ENCODE measurements at places on chromosomes 5 and 9. TPM values are rescaled to one million over a fixed set of nuclear protein-coding genes. Genes with fewer than 3 reads are reported as not detected.

GRCh38 chr5:59838989-59839388, 54.5 kb downstream of the PDE4D start:
- no peaks in the 10 kb centered on the region for H3K36me3 ChIP-seq
- DNase-seq: no peak
- H3K27ac ChIP-seq: no peak overlapping the region
- H3K27me3 ChIP-seq: no peaks in the 10 kb centered on the region

GRCh38 chr9:8864545-8864896, 1064.9 kb upstream of the DMAC1 start:
- no peaks in the 10 kb centered on the region for H3K36me3 ChIP-seq
- no peak overlapping the region for H3K27ac ChIP-seq
- H3K27me3 ChIP-seq: no peaks in the 10 kb centered on the region
- H3K4me3 ChIP-seq: no peak overlapping the region
- DNase-seq: no peak

DNA sequence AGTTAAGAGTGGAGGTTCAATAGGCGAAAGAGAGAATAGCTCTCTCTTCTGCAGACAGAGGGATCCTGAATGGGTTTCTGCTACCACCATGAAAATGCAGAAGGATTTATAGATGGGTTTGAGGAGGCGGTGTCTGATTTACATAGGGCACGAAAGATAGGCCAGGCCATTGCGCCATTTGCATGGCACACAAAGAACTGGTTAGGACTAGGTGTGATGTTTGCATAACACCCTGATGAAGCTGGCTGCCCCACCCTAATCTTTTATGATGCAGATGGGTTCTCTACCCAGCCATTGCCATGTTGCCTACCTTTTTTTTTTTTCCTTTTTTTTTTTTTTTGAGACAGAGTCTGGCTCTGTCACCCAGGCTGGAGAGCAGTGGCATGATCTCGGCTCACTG, 51.4 kb upstream of the PDZD2 start:
- DNase-seq: no peak
- H3K27ac ChIP-seq: no peak overlapping the region
- H3K4me3 ChIP-seq: no peak overlapping the region

- H3K4me3 ChIP-seq: no peak overlapping the region
- H3K4me1 ChIP-seq: peaks cover 14% of the 10 kb centered on the region
- no peaks in the 10 kb centered on the region for H3K27me3 ChIP-seq
- DNase-seq: no peak
Measured at GRCh38 chr9:129343424-129344375, 165.6 kb upstream of the IER5L start.

GRCh38 chr9:96813607-96814006, 35.7 kb upstream of the ZNF510 start:
- H3K36me3 ChIP-seq: 0 out of 2 replicates have a peak, but pooled peaks cover under 1% of the 10 kb centered on the region
- H3K4me1 ChIP-seq: no peaks in the 10 kb centered on the region
- DNase-seq: no peak
- H3K4me3 ChIP-seq: no peak overlapping the region

DNA sequence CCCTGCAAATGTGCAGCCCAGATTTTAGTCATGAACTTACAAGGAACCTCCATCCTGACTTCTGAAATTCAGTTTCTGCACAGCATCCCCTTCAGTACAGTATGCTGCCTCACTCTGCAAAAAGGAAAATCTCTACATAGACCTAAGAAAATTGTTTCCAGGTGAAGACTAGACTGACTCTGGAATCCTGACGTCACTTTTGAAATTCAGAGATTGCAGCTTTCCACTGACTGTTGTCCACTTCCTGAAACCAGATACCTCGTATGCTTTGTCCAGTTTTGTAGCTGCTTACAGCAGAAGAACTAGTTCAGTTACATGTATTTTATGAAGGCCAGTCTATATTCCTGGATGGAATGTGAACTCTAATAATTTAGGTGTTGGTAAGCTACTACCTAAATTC, 629.3 kb upstream of the ST8SIA4 start:
- H3K36me3 ChIP-seq: no peaks in the 10 kb centered on the region
- H3K27ac ChIP-seq: no peak overlapping the region
- DNase-seq: peak; percentile 1
- no peaks in the 10 kb centered on the region for H3K27me3 ChIP-seq
- no peak overlapping the region for H3K4me3 ChIP-seq
- no peaks in the 10 kb centered on the region for H3K4me1 ChIP-seq

DNA sequence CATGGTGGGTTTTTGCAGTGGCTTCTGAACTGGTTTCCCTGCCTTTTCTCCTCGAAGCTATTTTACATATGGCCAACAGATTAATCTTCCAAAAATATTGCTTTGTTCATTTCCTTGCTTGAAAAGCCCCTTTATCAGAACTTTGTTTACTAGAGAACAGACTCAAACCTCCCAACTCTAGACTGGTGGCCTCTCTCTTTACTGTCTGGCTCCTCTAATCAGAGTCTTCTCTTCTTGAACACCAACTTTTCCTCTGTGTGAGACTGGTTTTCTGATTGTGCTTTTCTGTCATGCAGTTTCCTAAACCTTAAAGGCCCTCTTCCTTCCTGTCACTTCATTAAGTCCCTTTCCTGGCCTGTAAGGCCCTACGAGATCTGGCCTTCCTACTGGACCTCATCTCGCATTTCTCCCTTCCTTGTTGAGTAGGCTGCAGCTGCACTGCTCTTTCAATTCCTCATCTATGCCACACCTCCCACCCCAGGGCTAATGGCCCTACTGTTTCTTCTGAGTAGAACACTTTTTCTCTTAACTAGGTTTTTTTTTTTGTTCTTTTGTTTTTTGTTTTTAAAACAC, 5.7 kb downstream of the C9orf43 start:
- no peak for DNase-seq
- peaks cover 14% of the 10 kb centered on the region for H3K27me3 ChIP-seq

- no peaks in the 10 kb centered on the region for H3K27me3 ChIP-seq
- no peak for DNase-seq
- no peak overlapping the region for H3K4me3 ChIP-seq
- no peaks in the 10 kb centered on the region for H3K36me3 ChIP-seq
- H3K4me1 ChIP-seq: peaks cover 6% of the 10 kb centered on the region
Measured at GRCh38 chr9:129234491-129234890, 56.4 kb upstream of the IER5L start.

GRCh38 chr9:20441711-20442423, 180.4 kb downstream of the MLLT3 start:
- H3K36me3 ChIP-seq: peaks cover 3% of the 10 kb centered on the region
- H3K4me1 ChIP-seq: peaks cover 3% of the 10 kb centered on the region
- no peak overlapping the region for H3K4me3 ChIP-seq
- H3K27ac ChIP-seq: no peak overlapping the region

DNA sequence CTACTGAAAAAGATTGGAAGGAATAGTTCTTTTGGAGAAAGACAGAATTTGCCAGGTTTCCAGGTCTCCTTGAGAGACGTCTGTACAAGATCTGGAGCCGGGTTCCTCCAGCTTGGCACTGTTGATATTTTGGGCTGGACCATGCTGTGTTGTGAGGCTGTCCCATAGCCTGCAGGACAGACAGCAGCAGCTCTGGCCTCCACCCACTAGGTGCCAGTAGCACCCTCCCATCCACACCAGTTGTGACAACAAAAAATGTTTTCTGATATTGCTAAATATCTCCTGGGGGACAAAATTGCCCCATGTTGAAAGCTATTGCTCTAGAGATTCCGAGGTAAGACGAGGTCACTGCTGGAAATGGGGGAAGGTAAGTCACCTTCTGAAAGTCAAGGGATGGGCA, 287.7 kb upstream of the DAP start:
- H3K36me3 ChIP-seq: no peaks in the 10 kb centered on the region
- H3K27me3 ChIP-seq: peaks cover 8% of the 10 kb centered on the region
- H3K4me1 ChIP-seq: no peaks in the 10 kb centered on the region

- H3K36me3 ChIP-seq: peaks cover 21% of the 10 kb centered on the region
- H3K4me1 ChIP-seq: peaks cover 2% of the 10 kb centered on the region
- H3K27me3 ChIP-seq: no peaks in the 10 kb centered on the region
Measured at GRCh38 chr9:101400120-101400519, 1.5 kb downstream of the ZNF189 start.

DNA sequence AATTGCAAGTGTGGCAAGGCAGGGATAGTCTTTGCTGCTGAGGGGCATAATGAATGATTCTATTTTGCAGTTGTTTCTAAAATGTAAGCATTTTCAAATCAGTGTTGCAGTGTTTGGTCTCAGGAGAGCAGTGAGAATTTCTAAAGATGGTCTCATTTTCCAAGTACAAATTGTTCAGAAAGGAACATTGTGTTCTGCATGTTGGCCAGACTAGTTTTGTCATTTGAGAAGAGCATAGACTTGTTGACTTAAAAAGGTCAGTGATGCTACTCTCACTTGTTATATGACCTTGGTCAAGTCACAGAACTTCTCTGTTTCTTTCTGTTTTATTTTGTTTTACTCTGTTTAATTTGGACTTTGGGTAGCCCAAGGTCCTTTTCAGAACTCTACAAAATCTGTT, 344.6 kb downstream of the OSTF1 start:
- no peaks in the 10 kb centered on the region for H3K36me3 ChIP-seq
- H3K4me3 ChIP-seq: no peak overlapping the region
- H3K27me3 ChIP-seq: no peaks in the 10 kb centered on the region
- H3K4me1 ChIP-seq: no peaks in the 10 kb centered on the region
- H3K27ac ChIP-seq: no peak overlapping the region

DNA sequence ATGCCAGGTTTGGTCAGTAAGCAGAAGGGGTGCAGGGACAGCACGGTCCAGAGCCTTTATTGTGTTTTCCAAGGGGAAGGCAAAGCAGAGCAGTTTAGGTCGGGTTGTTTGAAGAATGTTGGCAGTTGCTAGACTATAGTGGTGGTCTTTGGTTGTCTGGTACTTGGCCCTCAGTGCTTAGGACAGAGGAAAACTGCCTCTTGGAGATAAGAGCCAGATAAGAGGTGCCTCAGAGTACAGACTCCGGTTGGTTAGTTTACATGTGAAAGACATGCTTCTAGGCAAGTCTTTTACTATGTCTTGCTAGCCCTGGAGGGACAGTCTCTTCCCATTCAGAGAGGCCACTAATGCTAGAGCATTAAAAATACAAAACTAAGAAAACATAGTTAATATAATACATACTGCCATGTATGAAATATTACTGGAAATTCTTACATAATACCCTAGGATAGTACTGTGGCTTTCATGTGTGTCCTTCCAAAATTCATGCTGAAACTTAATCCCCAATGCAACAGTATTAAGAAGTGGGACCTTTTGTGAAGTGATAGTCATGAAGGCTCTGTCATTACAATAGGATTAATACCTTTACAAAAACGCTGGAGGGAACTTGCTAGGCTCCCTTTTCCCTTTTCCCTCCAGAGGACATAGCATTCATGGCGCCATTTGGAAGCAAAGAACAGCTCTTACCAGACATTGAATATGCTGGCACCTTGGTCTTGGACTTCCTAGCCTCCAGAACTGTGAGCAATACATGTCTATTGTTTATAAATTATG, 280.4 kb downstream of the TMEM167A start:
- no peak for DNase-seq
- H3K27me3 ChIP-seq: no peaks in the 10 kb centered on the region
- no peak overlapping the region for H3K4me3 ChIP-seq
- H3K4me1 ChIP-seq: no peaks in the 10 kb centered on the region
- no peak overlapping the region for H3K27ac ChIP-seq

GRCh38 chr5:12883395-12883794, 979.1 kb upstream of the CTNND2 start:
- no peaks in the 10 kb centered on the region for H3K4me1 ChIP-seq
- H3K4me3 ChIP-seq: no peak overlapping the region
- DNase-seq: no peak
- H3K27me3 ChIP-seq: no peaks in the 10 kb centered on the region
- no peaks in the 10 kb centered on the region for H3K36me3 ChIP-seq

- peak; percentile 76 for DNase-seq
- H3K36me3 ChIP-seq: no peaks in the 10 kb centered on the region
- H3K4me3 ChIP-seq: no peak overlapping the region
- peaks cover 8% of the 10 kb centered on the region for H3K4me1 ChIP-seq
Measured at GRCh38 chr5:173515526-173515925, 100.9 kb downstream of the BOD1 start.

DNA sequence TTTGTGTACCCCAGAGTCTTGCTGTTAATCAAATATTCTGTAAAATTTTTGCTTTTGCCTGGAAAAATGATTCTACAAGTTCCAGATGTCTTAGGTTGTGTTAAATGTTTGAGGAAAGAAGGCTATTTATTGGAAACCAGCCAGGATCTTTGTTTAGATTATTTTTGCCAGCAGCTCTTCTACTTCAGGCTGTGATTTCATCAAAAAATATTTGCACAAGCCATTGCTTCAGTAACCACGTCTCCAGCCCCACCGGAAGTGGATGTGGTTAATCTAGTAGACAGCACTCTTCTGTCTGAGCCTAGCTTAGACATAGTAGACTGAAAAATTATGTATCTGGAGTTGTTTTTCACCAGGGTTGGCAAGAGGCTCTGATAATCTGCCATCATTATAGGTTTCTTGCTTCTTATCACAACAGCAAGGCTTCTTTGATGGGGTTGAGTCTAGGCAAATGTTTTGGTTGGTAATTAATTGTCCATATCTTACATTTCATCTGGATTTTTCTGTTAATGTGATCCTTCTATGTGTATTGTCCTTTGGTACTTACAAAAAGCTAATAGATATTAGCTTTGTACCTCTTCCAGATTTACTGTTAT, 17.1 kb downstream of the KCTD16 start:
- H3K27me3 ChIP-seq: no peaks in the 10 kb centered on the region
- H3K36me3 ChIP-seq: no peaks in the 10 kb centered on the region
- peak; percentile 99 for DNase-seq

GRCh38 chr9:69065660-69066059, 30.1 kb downstream of the FXN start:
- no peak overlapping the region for H3K4me3 ChIP-seq
- no peak for DNase-seq
- peaks cover 14% of the 10 kb centered on the region for H3K36me3 ChIP-seq
- no peaks in the 10 kb centered on the region for H3K27me3 ChIP-seq
- H3K27ac ChIP-seq: no peak overlapping the region
- H3K4me1 ChIP-seq: peaks cover 2% of the 10 kb centered on the region

GRCh38 chr9:89021154-89021803, 30.0 kb downstream of the S1PR3 start:
- H3K4me1 ChIP-seq: peaks cover 28% of the 10 kb centered on the region
- peak; percentile 94 for DNase-seq
- H3K27ac ChIP-seq: peak overlapping the region; percentile 5
- peaks cover 2% of the 10 kb centered on the region for H3K36me3 ChIP-seq

DNA sequence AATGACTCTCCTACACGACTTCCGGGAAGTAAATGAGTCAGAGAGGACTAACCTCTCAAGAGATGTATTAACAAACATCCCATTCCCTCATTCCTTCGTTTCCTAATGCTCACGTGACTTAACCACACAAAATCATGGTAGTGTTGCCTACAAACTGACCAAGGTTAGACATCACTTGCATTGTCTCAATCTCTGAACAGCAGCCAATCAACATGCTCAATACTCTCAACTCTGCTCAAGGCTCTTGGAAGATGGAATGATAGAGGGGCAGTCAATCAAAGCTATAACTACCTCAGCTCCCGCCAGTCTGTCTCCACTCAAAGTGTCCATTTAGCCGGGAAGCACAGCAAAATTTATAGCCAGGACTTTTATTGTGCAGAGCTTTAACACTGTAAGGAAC, 143.8 kb upstream of the PIK3R1 start:
- no peak for DNase-seq
- no peaks in the 10 kb centered on the region for H3K36me3 ChIP-seq
- H3K4me3 ChIP-seq: no peak overlapping the region

Gene GABRA6
- total RNA-seq: not detected

Gene FAM78A
- total RNA-seq: under 0.01 TPM

Gene CTNNAL1
- 186 TPM for total RNA-seq

Gene HK3
- total RNA-seq: not detected

Gene PCDHGB6
- 2.8 TPM for total RNA-seq

Gene ANKDD1B
- total RNA-seq: not detected

Gene CNTNAP3B
- 2.2 TPM for total RNA-seq

Gene TNFSF15
- under 0.01 TPM for total RNA-seq

Gene GGTA1
- total RNA-seq: not detected

Gene LRRC19
- total RNA-seq: not detected

Gene CA9
- total RNA-seq: 0.56 TPM

Gene FCN2
- not detected for total RNA-seq

Gene CTNNA1
- 395 TPM for total RNA-seq
